ENCODE measurements at places on chromosomes 7 and 10.
A peak's percentile ranks its signal among the peaks of the same experiment; 100 is the strongest.

DNA sequence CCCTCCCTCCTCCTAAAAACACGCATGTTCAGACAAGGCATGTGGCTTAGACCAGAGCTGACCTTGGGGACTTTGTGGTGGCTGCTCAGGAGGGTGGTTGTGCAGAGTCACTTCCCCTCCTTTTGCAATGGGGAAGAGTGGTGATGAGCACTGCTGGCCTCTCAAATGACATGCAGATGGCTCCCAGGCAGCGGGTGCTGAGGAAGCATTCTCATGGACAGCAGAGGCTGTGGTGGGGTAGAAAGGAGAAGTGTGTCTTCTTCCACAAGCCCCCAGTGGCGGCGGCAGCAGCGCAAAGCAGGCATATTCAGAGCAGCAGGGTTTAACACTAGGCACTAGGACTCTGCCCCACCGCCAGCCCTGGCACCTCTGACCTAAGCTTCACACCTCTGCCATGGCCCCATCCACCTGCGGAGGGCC, 105.9 kb upstream of the ANLN start:
- DNase-seq: no peak

DNA sequence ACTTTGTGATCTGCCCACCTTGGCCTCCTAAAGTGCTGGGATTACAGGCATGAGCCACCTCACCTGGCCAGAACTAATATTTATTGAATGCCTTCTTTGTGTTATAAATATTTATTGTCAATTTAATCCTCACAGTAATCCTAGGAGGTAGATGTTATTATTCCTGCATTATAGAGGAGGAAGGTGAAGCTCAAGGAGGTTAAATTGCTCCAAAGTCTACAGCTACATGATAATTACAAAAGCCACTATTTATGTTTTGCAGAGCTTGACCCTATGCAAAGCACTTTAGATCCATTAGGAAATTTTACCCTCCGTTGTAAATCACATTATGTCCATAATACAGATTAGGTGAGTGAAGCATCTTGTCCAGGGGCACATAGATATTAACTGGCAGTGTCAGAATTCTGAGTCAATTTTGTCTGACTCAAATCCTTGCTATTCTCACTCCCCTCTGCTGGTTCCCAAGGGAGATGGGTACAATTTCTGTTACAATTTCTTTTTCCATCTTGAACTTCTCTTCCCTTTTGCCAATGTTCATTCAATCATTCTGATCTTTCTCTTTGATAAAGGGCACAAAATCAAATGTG, 25.7 kb upstream of the CDK14 start:
- DNase-seq: no peak

- no peak for DNase-seq
Measured at GRCh38 chr7:906776-907157, 30.4 kb downstream of the GET4 start.

DNA sequence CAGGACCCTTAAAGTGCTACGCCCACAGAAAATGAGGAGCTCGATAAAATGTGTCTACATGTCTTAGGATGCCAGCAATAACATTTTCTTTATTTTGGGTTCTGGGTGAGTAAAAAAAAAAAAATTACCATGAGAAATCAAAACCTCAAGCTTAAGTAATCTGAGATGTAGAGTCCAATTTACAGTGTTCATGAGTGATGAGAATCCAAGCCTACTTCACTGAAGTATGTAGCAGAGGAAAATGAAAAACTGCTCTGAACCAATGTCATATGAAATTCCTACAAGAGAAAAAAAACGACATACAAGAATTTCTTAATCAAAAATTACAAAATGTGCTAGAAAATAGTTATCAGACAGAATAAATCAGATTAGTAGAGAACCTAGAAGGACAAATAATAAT, 274.4 kb downstream of the HTR7 start:
- no peak for DNase-seq

- DNase-seq: no peak
Measured at GRCh38 chr7:118022546-118022945, 149.3 kb upstream of the CTTNBP2 start.

GRCh38 chr7:954330-955238, at the start of gene ADAP1:
ADAP1 (minus strand) TSS chr7:954680; CDS start chr7:954477, 203 bp downstream.
- DNase-seq: peak; percentile 66

DNA sequence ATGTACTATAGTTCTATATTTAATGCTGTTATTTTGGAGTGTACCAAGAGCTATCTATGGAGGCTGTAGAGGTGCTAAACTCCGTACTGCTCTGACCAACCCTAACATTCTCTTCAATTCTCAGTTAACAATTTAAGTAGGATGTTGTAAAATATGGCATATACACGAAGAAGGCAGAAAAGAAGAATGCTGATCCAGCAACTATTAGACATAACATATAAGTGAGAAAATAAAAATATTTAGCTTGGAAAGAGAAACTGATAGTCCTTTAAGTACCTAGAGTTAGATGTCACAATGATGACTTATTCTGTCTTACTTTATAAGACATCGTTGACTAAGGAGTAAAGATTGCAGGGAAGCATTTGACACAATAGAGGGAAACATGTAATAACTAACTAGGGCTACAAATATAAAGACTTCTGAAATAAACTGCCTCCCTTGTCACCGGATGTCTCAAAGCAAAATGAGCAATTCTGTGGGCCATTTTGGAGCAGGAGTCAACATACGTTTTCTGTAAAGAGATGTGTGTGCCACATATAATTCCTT, 159.5 kb downstream of the CPEB3 start:
- DNase-seq: no peak

DNA sequence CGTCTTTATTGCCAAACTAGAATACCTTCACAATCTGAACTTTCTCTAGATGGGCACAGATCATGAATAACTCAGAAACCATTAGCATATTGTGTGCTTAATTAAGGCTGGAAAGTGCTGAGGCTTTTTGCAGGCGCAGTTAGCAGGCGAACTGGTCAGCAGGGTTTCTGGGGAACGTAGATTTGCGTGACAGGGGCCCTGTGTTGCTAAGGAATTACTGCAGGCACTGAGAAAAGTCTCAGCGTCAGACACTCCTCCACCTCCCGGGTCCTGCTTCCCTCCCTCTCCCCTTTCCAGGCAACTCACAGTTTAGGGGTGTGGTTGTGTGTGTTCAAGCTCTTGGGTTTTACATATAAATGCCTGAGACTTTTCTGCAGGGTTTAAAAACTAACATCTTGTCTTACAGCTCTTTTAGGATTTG, 2.2 kb downstream of the MAP3K8 start:
- DNase-seq: peak; percentile 17

DNA sequence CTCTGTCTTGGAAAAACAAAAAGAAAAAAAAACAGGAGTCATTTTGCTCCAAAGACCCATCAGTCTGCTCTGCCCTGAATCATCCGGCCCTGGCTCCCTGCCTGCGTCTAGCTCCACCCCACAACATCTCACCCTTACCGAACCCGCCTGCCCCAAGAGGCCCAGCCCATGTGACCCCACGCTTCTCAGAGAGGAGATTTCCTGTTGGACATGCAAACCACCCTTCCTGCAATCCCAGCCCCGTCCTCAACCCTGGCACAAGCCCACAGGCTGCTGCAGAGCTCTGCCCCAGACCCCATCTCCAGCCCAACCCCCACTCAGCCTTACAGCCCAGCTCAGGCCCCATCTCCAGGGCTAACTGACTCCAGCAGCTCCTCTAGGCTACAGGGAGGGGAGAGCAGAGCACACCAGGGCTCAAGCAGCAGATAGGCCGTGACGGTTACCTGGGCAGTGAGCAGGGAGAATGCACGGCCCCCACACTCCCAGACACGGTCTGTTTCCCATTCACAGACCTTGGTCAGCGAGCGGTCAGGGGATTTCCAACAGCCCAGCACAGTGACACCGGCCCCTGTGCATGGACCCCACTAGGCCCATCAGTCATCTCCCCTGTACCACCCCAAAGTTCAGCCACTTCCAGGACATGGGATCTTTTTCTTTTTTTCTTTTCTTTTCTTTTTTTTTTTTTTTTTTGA, 69.9 kb upstream of the GTF2I start:
- DNase-seq: no peak

- DNase-seq: no peak
Measured at GRCh38 chr7:120502825-120503224, 229.8 kb downstream of the KCND2 start.

GRCh38 chr10:72278668-72279393, 5.1 kb downstream of the DDIT4 start:
- DNase-seq: no peak

DNA sequence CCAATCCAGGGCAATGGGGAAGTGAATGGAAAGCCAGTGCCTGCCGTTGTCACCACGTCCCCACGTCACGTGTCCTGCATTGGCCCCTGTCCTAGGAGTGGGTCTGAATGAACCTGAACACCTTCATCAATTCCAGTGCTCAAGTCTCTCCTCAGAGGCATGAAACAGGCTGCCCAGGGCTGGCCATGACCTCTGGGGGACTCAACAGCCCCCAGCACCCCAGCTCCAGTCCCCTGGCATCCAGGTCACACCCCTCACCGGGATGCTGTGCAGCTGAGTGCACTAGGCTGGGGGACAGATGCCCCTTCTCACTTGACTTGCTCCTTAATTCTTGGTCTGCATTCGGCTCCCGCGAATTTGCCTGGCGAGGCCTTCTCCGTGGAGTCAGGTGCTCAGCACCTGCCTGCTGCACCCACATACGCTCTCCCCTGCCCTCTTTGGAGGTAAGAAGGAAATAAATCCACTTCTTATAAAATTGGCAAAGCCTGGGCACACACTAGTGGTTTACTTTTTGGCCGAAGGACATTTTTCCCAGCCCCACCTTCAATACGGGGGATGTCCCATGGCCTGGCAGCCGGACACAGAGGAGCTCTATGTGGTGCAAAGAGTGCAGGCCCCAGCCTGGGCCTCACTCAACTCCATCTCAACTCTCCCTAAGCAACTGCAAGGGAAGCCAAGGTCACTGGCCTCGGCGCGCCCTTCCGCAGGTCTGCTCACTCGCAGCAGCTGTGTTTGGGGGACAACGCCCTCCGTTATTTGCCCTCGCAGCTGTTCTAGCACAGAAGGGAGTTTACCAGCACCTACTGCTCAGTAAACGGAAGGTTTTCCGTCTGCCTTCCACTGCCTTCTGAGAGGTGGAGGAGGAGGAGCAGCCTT, 77.6 kb upstream of the SHH start:
- no peak for DNase-seq

- no peak for DNase-seq
Measured at GRCh38 chr7:4882169-4883032, 1.1 kb downstream of the RADIL start.

DNA sequence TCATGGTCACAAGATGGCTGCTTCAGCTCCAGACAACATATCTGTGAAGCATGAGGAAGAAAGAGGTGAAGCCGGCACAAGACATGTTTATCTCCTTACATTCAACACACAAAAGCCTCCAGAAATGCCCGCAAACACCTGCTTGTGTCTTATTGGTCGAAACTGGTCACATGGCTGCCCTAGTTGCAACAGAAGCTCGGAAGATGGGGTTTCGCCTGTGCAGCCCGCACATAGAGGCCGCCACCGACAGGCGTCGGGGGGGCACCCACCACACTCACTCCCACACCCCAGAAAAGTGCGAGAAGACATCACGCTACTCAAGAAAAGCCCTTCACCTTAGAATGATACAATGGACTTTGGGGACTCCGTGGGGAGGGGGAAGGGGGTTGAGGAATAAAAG, 63.0 kb upstream of the MGMT start:
- DNase-seq: no peak

DNA sequence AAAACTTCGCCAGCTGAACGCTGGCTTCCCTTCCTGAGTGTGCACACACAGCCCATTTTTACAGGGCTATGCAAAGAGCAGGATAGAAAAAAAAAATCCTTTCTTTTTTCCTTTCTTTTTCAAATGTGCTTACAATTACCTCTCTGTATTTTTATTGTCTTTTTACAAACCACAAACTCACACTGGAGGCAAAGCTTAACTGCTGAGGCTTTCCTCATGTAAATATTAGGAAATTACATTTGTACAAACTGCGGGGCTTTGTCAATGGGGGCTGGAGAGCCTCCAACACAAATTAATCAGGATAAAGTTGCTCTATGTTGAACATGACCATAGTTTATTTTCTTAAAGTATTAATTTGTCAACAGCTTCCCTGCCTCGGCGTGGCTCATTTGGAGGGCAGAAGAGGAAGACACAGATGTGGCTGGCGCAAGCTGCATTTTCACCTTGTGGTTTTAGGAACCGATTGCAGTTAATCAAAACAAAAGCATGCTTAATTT, 411.7 kb upstream of the MKI67 start:
- no peak for DNase-seq

DNA sequence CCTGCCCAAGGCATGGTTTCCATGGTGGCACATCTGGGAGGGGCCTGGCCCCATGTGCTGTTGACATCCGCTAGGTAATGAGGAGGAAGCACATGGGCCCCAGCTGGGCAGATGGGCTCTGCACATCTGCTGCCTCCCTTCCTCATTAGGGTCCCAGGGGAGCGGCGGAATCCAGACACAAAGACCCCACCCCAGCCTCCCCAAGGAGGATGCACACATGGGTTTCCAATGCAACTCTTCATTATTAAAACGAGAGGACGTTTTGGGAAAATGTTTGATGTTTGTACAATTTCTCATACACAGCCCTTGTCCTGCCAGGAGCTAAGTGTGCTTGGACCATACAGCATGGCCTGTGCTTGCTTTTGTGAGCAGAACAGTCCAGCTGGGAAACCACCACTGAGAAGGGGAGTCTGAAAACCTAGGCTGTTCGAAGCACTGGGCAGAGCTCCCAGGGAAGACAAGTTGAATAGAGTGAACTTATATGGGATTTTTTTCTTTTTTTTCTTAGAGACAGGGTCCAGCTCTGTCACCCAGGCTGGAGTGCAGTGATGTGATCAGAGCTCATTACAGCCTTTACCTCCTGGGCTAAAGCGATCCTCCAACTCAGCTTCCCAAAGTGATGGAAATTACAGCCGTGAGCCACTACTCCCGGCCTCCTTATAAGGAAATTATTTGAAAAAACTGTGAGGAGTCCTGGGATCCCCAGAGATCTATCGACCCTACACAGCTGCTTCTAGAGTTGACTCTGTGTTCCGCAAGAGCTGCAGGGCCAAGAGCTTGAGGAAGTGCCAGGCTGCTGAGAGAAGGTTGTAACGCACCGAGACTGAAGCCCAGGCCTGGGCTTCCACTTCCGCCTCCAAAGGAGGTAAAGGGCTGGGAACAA, 23.4 kb downstream of the FAM107B start:
- no peak for DNase-seq

DNA sequence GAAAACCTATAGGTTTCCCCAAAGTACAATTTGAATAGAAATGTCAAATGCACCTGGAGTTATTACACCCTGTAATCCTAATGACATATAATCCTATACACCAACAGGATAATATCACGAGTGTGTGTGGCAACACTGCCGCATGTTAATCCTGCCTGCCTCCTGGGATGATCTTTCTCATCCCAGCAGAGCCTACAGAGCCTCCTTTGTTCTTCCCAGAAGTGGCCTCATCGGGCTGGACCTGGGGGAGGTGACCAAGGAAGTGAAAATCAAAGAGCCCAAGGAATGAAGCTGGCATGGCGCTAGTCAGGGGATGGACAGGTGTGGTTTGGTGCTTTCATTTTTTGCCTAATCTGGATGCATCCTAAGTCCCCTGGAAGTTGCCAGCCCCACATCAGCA, 29.5 kb upstream of the LEP start:
- no peak for DNase-seq

Data from activated CD4-positive, alpha-beta T cell treated with anti-CD3 and anti-CD28 coated beads for 48 hours (primary cell).